Muscle of arm (tissue), 14 donors: ENCODE measurements at places on chromosomes 16 and 17.

- no peak for DNase-seq
Observed at GRCh38 chr17:44222112-44222869, 2.8 kb upstream of the UBTF start.

- no peak for DNase-seq
Observed at GRCh38 chr17:31595076-31595475, 203.6 kb downstream of the RAB11FIP4 start.

DNA sequence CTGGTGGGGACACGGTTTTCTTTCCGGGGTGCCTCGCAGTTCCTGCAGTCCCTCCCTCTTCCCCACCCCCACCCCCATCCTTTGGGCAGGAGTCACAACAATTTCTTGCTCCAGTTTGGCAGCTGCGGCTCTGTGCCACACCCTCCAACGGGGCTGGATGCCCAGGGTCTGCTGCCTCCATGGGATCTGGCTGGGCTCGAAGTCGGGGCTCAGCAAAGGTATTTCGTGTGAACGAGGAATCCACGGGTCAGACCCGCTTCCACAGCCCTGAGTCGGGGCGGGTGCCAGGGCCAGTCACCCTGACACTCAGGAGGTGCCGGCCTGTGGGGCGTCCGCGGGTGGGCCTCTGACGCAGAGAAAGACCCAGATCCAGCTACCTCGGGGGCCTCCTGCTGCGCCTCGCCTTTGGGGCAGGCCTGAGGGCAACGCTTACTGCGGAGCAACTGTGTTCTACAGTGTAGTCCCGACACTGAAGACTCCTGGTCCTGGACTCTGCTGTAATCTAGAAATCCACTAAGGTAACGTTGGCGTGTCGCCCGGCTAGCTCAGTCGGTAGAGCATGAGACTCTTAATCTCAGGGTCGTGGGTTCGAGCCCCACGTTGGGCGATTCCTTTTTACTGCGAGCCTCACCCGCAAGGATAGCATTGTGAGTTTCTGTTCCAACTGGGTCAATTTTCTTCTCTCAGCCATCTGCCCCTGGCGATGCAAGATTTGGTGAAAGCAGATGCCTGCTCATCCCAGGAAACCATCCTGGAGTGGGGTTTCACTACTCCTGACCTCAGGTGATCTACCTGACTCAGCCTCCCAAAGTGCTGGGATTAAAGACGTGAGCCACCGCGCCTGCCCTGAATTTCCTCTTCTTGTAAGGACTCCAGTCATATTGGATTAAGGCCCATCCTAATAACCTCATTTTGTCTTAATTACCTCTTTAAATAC is 12.6 kb upstream of the OR1F1 start:
- DNase-seq: no peak

GRCh38 chr17:77184474-77184873 is 43.7 kb downstream of the SEC14L1 start:
- DNase-seq: no peak

- DNase-seq: no peak
Observed at GRCh38 chr16:81939164-81940056, 71.9 kb downstream of the SDR42E1 start.

- DNase-seq: no peak
Observed at GRCh38 chr16:51433599-51433998, 282.5 kb upstream of the SALL1 start.

DNA sequence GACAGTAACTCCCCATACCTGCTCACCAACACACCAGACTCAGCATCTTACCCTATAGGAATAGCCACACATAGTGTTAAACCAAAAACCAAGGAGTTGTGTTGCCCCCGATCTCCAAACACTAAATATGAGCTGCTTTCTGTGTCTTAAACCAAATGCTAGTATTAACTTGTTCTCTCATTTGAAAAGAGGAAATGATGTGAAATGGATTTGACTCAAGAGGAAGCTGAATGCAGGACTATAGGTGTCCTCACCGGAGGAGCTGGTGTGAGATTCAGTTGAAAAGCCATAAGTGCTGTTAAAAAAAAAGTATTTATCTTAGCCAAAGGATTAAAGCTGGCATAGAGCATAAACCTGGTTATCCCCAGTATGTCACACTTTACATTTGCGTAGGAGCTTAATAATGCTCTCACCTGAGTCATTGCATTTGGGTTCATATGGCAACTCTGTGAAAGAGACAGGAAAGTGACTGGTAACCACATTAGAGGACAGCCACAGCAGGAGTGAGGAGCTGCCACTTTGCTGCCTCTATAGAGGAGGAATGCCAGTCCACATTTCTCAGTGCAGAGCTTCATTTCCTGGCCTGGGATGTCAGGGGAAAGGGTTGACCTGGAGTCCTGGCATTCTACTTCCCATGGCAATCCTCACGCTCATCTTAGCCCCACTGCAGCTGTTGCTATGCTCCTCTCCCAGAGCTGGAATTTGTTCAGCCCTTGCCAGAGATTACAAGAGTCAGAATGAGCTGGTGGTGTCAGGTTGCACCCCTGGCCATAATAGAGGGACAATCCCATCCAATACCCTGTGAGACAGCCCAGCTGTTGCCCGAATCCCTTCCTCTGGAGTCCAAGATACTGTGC is 143.3 kb upstream of the ANKFN1 start:
- DNase-seq: peak; percentile 34

DNA sequence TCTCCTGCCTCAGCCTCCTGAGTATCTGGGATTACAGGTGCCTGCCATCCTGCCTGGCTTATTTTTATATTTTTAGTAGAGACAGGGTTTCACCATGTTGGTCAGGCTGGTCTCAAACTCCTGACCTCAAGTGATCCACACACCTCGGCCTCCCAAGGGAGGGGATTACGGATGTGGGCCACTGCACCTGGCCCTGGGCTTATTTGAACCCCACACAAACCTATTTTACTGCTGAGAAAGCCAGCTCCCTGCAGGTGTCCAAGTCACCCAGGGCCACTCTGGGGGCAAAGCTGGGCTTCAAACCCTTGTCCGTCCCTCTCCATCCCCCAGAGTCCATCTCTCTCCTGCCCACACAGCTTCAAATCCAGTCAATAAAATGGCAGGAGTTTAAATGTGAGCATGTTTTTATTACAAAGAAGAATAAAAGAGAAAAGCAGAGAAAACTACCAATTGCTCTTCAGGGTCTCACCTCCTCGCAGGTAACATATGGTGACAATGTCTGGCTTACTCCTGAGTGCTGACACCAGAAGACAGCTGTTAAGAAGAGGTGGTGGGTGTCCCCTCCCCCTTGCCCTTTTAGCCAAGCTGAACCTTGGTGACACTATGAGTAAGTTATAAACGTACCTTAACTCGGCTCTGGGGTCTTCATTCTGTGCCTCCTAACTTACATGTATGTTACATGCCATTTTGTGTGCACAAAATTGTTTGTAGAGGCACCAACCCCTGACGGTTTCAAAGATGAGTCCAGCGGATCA is 45.4 kb downstream of the LAT start:
- no peak for DNase-seq
